ENCODE measurements at places on chromosomes 2 and 18.
A peak's percentile ranks its signal among the peaks of the same experiment; 100 is the strongest.

DNA sequence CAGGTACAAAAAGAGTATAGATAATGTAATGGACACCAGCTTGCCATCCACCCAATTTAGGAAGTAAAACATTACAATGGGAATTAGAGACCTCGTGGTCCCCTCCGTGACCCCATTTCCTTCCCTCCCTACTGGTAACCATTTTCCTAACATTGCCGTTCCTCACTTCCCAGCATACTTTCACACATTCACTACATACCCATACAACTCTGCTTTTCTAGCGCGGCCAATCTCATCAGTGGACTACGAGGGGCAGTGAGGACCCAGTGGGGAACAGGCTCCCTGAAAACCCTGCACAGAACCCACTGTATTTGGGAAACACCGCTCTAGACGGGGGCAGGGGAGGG is 1.1 kb downstream of the ENOSF1 start:
- DNase-seq, result peak; percentile 1

DNA sequence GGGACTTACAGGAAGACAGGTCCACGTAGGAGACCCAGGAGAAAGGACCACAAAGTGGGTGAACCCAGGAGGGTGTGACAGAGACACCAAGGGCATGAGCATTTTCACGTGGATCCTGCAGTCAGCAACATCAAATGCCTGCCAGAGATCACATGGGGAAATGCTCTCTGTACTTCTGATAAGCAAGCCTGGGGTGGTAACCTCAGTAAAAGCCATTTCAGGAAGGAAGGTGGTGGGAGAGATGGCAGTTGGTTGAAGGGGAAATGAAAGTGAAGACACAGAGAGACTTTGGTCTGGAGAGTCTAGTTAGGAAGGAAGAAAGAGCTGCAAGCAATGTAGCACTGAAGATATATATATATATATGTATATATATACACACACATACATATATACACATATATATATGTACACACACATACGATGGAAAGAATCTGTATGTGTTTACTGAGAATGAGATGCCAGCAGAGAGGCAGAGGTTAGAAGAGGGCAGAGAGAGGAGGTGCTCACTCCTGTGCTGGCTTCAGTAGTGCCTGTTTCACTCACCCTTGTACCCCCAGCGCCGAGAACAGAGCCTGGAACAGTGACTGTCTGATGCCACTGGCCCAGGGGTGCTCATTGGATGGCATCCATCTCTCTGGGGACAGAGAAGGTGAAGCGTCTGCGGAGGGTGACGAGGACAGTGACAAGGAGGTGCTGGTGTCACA is 314.9 kb downstream of the AFF3 start:
- DNase-seq, result no peak

DNA sequence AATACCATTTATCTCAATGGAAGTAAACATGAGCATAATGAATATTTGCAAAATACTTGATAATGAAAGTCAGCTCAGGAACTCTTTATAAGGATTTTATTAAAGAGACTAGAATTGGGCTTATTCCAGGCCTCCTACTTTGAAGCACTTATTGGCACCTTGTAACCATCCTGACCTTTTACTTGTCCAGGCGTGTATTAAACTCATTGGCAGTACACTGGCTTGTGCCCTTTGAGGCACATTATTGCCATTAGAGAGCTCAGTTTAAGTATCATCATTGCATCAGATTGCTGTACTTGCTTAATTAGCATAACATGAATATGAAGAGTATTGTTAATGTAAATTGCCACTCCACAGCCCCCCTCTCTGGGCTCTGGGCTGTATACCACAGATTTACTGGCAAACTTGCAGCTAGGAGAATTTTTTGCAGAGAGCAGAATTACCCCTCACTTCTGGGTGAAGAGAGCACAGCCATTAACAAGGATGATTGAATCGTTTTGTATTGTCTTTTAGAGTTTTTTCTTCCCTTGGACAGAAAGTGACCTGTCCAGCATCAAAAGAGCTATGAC is 72.5 kb downstream of the XIRP2 start:
- no peak for DNase-seq

DNA sequence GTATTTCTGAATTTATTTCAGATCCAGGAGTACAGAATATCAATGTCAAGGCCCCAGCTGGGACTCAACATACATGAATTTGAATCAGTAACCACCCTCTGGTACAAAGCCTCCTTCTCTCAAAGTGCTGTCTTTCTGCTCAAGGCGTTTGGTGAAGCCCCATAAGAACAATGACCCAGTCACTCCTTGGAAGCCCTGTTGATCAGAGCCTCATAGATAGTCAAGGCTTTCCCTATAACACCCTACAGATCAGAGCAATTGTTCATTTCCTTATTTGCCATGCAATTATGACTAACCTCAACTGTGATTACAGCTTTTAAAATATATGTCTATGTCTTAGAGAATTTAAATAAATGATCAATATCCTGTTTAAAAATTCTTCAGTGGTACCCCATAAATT is 159.1 kb upstream of the CREB1 start:
- DNase-seq, result no peak

- no peak for DNase-seq
Observed at GRCh38 chr2:18585526-18585925, 3.8 kb downstream of the NT5C1B start.

DNA sequence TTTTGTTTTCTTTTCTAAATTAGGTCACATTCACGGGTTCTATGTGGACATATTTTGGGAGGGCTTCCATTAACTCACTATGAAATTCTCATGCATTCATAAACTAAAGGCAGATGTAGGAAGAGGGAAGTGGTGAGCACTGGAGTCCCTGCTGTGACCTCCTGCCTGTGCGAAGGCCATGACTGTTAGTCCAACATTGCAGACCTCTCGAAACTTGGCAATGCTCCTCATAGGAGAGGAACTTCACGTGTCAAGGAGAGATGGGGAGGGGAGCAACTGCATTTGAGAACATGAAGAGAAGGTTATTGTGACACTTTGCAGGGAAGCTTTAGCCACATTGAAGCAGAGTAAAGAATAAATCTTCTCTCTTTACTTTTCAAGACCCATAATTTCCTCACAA is 126.4 kb upstream of the HNMT start:
- DNase-seq, result no peak
